ENCODE measurements at places on chromosomes 5 and 9.

- no peak for DNase-seq
Observed at GRCh38 chr5:163303718-163304117, 133.7 kb upstream of the CCNG1 start.

GRCh38 chr9:83238871-83239640 is 176.1 kb upstream of the RASEF start:
- no peak for DNase-seq

DNA sequence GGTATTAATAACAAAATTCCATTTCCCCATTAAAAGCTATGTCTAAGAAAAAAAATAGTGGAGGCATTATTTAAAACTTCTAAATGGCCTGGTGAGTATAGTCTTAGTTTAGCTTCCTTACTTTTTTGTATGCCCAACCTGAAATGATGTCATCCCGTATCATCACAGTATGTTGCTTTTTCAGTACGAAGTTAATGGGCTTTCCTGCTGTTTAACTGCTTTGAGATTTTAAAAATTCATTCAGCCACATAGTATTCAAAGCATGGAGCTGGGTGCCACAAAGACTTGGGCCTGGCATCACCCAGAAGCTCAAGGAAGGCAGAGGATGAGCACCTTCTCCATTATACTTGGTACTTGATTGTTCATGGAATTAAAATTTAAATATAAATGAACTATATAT is 7.4 kb downstream of the F2RL2 start:
- peak; percentile 36 for DNase-seq

- DNase-seq: no peak
Observed at GRCh38 chr5:62284946-62285891, 20.8 kb upstream of the KIF2A start.

DNA sequence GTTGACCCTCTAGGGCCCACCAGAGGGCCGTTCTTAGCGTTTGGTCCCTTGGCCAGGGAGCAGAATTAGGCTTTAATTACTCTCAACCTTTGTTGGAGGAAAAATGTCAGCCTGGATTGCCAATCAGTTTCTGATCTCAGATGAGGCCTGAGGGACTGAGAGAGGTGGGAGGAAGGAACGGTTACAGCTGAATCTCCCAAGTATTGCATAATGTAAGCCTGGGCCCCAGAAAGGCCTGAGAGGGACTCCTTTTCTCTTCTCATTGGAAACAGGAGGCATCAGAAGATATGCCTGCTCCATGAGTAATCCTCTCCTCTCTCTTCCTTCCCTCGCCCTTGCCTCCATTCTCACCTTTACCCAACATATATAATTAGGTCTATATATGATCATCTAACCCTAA is 105.7 kb downstream of the INSYN2B start:
- DNase-seq: no peak

DNA sequence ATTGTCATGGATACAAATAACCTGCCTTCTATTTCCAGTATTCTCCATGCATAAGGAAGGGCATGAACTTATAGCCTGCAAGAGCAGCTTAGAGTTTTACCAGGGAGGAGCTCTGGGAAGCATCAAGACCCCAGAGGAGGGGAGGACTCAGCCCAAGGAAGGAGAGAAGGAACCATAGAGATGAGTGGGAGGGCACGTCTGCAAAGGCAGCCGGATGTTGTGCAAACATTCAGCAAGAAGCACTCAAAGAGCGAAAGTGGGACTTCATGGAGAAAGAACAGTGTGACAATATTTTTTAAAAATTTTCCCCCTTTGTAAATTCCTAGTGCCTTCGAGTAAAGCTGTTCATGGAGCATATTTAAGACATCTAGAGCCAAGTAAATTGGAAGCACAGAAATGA is 270.1 kb upstream of the PTGER4 start:
- DNase-seq: no peak

DNA sequence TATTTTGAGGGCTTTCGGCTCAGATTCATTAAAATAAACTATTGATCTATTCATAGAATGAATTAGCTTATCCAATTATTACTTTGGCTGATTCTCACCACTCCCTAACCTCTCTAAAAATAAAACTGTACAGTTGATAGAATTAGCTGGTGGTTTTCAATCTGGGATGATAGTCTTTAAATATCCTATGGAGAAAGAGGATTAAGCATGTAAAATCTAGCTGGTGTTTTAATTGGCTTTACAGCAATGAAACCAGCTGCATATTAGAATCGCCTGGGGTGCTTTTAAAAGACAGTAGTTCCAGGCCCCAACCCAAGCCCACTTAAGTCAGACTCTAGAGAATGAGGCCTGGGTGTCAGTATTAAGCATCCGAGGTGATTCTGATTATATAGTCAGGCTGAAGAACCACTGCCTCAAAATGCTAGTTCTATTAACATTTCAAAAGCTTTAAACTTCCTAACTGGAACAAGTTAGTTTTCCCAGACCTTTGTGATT is 95.1 kb downstream of the MAP1B start:
- no peak for DNase-seq

GRCh38 chr9:72262063-72262462 is 102.9 kb downstream of the ZFAND5 start:
- no peak for DNase-seq

- DNase-seq: no peak
Observed at GRCh38 chr9:27310582-27310981, 13.6 kb upstream of the EQTN start.

DNA sequence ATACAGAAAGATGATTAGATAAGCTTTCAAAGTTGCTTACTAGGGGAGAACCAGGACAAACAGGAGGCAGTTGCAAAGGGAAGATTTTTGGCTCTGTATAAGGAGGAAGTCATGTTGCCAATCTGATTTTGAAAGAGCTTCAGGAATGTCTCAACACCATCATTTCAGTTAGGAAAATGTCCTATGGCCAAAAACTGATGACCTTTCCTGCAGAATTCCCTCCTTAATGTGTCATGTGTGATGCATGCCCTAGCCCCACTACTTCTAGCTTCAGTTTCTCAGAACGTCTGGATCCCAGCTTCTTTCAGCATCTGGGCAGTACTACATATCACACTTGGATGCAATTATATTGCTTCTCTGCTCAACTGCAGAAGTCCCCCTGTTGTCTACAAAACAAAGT is 211.5 kb upstream of the NREP start:
- DNase-seq: no peak

DNA sequence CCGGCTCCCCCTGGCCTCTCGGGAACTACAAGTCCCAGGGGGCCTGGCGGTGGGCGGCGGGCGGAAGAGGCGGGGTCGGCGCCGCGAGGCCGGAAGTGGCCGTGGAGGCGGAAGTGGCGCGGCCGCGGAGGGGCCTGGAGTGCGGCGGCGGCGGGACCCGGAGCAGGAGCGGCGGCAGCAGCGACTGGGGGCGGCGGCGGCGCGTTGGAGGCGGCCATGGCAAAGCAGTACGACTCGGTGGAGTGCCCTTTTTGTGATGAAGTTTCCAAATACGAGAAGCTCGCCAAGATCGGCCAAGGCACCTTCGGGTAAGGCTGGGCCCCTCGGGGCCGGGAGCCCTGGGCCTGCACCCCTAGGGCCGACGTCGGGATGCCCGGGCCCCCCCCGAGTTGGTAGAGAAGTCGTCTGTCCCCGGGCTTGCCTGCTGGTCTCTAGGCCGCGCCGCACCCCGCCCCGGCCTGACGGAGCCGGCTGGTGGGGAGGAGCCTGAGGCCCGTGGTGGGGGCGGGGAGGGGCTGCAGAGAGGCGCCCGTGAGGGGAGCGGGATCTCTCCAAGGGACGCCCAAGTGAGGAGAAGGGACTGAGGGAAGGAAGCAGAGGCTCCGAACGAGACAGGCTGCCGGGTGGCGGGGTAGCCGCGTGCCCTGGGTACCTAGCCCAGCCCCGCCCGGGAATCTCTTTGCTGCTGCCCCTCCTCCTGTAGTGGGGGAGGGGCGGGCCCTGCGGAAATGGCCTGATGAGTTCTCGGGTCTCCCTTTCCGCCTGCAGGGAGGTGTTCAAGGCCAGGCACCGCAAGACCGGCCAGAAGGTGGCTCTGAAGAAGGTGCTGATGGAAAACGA is at the start of gene CDK9:
Gene CDK9 (plus strand): TSS at position 102 of the 840 bp plus-strand sequence. CDS start 115 bp downstream, at position 217.
- DNase-seq: peak; percentile 77

- no peak for DNase-seq
Observed at GRCh38 chr9:111979561-111979960, 82.9 kb downstream of the UGCG start.

DNA sequence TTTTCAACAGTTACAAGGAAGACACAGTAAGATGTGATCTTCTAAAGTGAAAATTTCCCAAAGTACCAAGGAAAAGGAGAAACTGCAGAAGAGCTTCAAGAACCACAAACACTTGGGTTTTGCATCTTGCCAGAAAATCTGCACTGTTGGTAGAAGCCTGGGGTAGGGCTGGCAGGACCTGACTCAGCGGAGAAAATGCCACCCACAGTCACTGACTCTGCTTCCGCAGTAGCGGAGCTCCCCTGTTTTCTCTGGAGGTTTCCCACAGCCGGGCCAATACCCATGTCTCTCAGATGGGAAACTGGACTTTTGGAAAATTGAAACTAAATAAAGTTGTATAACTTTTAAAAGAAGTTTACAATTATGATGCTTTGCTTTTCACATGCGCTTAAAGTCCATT is 104.2 kb downstream of the MEF2C start:
- DNase-seq: no peak
